ENCODE measurements at places on chromosomes 4 and X. TPM values are rescaled to one million over a fixed set of nuclear protein-coding genes. Genes with fewer than 3 reads are reported as not detected.

Gene TMEM255A
- 0.14 TPM for total RNA-seq

Gene ERAS
- total RNA-seq, result not detected

Gene KDR
- 1.4 TPM for total RNA-seq

Gene LRIT3
- under 0.01 TPM for total RNA-seq

Gene DCAF8L2
- not detected for total RNA-seq

Gene NXF2B
- not detected for total RNA-seq

Gene TCEAL5
- not detected for total RNA-seq

Gene MAGEC2
- total RNA-seq, result not detected

Gene CSAG2
- total RNA-seq, result not detected

Gene ETDB
- not detected for total RNA-seq

Gene ARHGAP24
- total RNA-seq, result 9.9 TPM

Gene SMIM31
- not detected for total RNA-seq

GRCh38 chrX:135544338-135544948 lies 24.0 kb downstream of the INTS6L start:
- DNase-seq, result no peak

DNA sequence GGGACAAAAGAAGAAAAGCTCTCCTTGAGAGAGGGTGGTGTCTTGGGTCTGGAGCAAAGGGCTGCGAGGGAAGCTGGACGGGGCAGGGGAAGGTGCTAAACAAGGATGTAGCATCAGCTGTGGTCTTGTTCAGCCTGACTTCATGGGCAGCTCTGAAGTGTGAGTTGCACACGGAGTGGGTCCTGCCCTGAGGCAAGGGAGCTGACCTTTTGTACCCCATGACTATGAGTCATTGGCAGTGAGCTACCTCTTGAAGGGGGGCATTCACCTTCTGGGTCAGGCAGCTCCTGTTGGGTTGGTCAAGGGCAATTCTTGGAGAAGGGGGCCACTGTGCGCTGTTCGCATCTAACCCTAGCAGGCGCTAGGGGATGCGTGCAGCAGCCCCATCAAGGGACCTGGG lies 151.8 kb downstream of the SMIM20 start:
- DNase-seq, result no peak

GRCh38 chr4:176781739-176782100 lies 11.0 kb downstream of the VEGFC start:
- no peak for DNase-seq

DNA sequence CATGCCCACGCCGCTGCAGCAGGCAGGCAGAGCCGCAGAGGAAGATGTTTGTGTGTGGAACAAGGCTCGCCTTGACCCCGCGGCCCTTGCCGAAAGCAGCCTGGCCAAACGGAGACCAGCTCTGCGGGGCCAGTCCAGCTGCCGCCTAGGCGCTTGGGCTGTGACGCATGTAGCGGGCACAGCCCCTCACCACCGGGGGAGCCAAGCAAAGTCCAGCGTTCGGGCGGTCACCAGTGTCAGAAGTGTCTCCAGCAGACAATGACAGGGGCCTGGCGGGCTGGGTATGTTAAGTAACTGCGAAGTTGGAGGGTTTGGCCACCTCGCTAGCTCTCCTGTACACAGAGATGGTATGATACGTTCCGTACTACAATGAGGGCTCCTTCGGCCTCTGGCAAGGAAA lies 1.3 kb downstream of the AMER1 start:
- no peak for DNase-seq

DNA sequence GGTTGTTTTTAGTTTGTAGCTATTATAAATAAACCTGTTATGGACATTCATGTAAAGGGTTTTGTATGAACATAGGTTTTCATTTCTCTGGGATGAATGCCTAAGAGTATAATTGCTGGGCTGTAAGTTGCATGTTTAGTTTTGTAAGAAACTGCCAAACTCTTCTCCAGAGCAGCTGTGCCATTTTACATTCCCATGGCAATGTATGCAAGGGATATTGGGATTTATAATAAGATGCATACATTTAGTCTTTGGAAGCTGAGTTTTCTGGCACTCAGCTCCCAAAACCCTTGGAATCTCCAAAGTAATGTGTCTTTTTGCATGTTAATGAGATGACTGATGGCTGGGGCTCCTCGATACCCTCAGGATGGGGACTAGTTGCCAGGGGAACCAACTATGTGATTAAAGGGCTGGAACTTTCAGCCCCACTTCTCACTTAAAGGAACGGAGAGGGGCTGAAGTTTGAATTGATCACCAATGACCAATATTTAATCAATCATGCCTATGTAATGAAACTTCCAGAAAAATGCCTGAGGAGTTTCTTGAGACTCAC lies 44.0 kb downstream of the SERTM2 start:
- no peak for DNase-seq

DNA sequence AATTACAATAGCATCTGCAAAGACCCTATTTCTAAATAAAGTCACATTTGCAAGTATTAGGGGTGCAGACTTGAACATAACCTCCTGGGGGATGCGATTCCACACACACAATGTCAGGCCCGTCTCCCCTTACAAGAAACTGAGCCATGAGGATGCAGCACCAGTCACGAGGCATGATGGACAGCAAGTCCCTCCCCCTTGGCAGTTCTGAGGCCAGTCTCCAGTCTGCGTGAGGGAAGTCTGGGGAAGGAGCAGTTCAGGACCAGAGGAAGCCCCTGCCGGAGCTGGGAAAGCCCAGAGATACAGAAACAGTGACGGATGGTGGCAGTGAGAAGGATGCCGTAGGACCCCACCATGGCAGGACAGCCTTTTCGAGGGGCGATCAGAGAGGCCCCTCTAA lies 9.4 kb downstream of the FAM53A start:
- no peak for DNase-seq

DNA sequence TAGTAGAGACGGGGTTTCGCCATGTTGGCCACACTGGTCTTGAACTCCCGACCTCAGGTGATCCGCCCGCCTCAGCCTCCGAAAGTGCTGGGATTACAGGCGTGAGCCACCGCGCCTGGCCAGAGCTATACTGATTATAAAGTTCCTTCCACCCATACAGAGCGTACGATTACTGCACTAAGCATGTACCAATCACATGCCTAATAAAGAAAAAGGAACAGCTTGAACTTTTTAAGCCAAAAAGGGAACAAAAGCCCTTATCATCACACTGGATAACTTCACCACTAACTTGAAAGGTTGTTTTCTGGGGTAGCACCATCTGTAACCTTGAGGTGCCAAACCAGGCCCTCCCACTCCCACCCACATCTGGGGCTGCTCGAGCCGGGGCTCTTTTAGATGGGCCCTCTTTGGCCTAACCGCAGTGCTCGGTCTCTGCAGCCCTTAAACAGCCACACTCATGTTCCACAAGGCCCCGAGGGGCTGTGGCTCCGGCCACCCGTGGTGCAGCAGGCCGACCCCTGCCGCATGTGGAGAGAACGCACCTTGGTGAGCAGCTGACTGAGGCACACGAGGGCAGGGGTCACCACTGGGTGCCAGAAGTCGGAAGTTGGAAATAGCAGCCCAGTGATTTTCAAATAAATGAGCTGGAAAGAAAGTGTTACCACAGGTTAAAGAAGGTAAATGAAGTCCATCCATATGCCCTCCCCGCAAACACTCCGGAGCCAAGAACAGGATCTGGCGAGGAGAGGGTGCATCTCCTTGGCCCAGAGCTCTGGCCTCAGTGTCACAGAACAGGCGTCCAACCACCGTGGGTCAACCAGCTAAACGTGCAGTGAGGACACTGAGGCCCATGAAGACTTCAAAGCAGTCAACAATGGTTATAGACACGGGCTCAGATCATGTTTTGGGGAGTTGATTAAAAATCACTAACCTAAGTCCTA lies 18.4 kb downstream of the NOP14 start:
- no peak for DNase-seq

- DNase-seq, result no peak
These were observed 120.5 kb downstream of the ENPP6 start for GRCh38 chr4:184097241-184097605.

DNA sequence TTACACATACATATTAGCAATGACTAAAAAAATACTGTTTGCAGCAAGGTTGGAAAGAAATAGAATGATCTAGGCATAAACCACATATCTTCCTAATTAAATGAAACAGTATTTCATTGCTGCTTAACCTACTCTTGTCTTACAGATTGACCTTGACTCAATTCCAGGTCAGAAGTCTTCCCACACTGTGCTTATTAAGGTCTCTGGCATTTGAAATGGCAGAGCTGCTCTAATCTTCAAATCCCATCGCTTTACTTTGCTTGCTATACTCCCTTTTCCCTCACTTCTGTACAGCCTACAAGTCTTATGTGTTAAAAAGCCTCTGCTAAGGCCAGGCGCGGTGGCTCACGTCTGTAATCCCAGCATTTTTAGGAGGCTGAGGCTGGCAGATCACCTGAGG lies 424.5 kb downstream of the RPA4 start:
- no peak for DNase-seq

GRCh38 chr4:52234561-52235440 lies 183.7 kb downstream of the SPATA18 start:
- peak; percentile 18 for DNase-seq

- no peak for DNase-seq
These were observed 118.2 kb upstream of the STX18 start for GRCh38 chr4:4659871-4660651.

GRCh38 chrX:29453333-29453732 lies 762.0 kb upstream of the MAGEB2 start:
- DNase-seq, result no peak

DNA sequence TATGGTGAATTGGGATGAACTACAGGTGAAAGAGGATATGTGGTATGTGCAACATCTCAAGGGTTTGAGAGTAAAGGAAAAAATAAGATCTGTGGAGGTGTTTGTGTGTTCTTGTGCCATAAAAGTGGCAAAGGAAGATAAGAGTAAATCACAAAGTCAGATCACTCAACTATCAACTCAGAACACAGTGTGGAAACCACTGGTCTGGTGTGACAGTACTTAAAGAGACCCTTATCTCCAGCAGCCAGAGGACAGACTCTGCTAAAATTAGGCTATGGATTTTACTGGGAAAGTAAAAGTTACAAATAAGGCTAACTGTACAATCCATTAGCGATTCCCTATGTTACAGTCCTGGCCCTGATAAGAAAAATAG lies 54.0 kb upstream of the PRDM8 start:
- no peak for DNase-seq

GRCh38 chr4:111127841-111128240 lies 505.0 kb upstream of the PITX2 start:
- DNase-seq, result no peak

DNA sequence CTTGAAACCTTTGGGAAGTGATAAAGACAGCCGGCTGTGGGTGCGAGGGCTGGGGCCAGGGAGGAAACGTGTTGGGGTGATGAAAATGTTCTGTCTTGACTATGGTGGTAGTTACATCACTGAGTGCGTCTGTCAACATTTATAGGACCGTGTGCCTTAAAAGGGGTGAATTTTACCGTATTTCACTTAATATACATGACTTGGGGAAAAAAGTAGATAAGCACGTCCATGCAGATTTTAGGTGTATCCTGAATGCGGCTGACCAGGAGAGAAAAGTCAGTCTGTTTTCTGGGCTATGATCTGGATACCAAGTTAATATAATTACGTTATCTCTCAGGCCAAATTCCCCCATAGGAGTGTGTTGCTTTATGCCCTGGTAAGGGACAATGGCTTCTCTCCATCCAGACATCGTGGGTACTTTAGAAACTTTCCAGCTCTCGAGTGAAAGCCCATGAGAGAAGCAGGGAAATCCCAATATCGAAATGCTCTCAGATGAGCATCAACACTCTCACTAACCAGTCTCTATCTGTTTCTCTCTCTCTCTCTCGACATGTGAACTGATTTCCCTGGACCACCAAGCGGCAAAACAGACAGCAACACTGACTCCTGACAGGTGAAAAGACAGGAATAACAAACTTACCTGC lies 71.5 kb downstream of the IRF2 start:
- no peak for DNase-seq

- DNase-seq, result peak; percentile 39
These were observed at the start of gene ZNF330 for GRCh38 chr4:141220691-141221659. Gene ZNF330 (plus strand): TSS chr4:141220895. CDS start chr4:141222372, 1,477 bp downstream.

DNA sequence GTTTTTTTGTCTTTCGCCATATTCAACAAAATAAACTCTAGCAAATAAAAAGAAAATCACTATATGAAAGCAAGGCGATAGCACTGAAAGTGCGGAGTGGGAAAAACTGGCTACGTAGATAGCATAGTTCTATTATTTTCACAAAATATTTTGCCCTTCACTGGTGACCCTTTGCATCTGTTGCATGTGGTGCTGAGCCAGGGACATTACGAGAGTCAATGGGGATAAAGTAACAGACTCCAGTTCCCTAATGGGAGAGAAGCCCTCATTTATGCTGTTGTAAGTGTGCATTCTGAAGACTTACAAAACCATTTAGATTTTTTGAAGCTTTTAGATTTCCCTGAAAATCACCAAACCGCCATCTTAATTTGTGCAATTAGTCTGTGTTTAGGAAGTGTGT lies 501.6 kb downstream of the PPARGC1A start:
- no peak for DNase-seq

DNA sequence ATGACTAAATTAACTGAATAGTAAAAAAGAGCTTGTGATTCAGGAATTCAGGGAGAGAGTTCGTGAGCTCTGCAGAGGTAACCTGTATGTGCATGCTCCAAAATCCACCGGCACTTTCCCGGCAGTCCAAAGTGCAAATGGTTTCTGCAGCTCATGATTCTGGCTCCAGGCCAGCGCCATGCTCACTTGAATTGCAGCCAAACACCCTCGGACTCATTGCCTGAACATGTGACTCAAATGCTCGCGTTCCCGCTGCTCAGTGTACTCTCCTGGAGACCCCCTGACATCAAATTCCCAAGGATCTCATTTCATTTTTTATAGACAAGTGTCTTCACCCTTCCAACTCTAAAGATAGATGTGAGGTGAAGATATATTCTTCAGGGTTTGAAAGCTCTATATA lies 44.1 kb upstream of the SH3RF1 start:
- DNase-seq, result peak; percentile 64

DNA sequence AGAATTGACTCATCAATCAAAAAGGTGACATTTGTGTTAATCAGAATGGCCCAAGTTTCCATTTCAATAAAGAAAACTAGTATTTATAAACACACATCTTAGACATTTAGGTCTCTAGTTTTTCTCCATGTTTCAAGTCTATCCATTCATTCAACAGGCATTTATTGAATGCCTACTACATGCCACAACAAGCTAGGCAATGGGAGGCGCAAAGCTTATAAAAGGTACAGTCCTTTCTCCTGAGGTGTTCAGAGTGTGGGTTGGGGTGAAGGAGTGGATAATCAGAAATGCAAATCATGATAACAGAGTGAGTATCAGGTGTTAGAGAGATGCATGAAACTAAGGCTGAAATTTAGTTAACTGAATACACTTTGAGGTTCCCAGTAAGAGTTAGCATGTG lies 78.0 kb downstream of the HCCS start:
- no peak for DNase-seq

DNA sequence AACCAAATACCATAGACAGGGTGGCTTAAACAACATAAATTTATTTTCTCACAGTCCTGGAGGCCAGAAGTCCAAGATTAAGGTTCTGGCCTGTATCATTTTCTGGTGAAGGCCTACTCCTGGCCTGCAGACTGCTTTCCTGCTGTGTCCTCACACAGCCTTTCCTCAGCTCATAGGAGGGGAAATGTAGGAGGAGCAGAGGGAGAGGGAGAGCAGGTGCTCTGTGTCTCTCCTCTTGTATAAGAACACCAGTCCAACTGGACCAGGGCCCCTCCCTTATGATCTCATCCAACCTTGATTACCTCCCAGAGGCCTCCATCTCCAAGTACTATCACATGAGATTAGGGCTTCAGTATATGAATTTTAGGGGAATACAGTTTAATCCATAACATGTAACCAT lies 34.3 kb downstream of the RAPGEF2 start:
- no peak for DNase-seq

Measured in epithelial cell of proximal tubule (primary cell).